ENCODE measurements at places on chromosomes 11 and 22. TPM values are rescaled to one million over a fixed set of nuclear protein-coding genes. Genes with fewer than 3 reads are reported as not detected.

RAG2 gene
- total RNA-seq, result not detected

PDE3B gene
- total RNA-seq, result 73.9 TPM

TRIM68 gene
- 12.7 TPM for total RNA-seq

- no peaks in the 10 kb centered on the region for H3K36me3 ChIP-seq
- H3K27me3 ChIP-seq, result peaks cover 3% of the 10 kb centered on the region
- H3K4me1 ChIP-seq, result no peaks in the 10 kb centered on the region
- no peak overlapping the region for H3K27ac ChIP-seq
- no peak for DNase-seq
Measured at GRCh38 chr11:59368238-59369022, 9.7 kb downstream of the OR5AN1 start.

- no peak overlapping the region for H3K27ac ChIP-seq
- H3K4me1 ChIP-seq, result no peaks in the 10 kb centered on the region
- peaks cover 50% of the 10 kb centered on the region for H3K27me3 ChIP-seq
- no peak overlapping the region for H3K4me3 ChIP-seq
Measured at GRCh38 chr11:68683536-68684384, 584 bp upstream of the GAL start.

DNA sequence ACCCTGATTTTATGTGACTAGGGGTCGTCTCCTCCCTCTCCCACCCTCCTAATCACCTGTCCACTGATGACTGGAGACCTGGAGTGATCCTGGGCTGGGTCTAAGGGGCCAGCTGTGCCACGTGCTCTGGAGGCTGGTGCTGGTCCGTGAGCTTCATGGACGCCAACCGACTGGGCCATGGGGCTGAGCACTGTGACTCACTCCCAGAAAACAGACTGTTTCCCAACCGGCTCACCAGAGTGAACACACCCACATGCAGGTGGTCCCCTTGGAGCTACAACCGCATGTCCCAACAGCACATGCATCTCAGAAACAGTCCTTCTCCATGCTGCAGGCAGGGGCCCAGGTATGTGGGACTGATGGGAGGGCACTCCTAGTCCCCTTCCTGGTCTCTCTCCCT, 14.0 kb upstream of the LMO1 start:
- no peaks in the 10 kb centered on the region for H3K36me3 ChIP-seq
- no peak overlapping the region for H3K27ac ChIP-seq
- H3K27me3 ChIP-seq, result peaks cover 16% of the 10 kb centered on the region
- no peak overlapping the region for H3K4me3 ChIP-seq

Measured in activated CD4-positive, alpha-beta memory T cell treated with anti-CD3 and anti-CD28 coated beads, Interleukin-2, amount 10 ng/mL, durations not matched to agents 7 days and 5 days (primary cell).